ENCODE measurements at places on chromosomes 16 and 17.

GRCh38 chr16:54847207-54847606 lies 83.5 kb upstream of the IRX5 start:
- DNase-seq = no peak

DNA sequence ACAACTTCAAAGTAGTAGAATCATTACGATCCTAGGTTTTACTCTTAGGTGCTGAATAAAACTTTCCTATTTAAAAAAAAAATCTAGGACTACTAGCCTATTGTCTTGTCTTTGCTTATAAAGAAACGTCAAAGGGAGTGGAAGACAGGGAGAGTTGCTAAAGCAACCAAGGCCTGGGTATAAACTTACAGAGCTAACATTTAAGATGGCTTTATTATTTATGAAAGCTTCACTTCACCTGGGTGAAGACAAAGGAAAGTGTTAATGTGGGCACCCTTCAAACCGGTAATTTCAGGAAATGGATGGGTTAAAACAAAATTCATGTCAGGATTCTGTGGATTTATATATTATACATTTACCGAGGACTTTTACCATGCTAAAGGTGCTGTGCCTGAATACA lies 2.5 kb downstream of the DUSP14 start:
- DNase-seq = no peak

DNA sequence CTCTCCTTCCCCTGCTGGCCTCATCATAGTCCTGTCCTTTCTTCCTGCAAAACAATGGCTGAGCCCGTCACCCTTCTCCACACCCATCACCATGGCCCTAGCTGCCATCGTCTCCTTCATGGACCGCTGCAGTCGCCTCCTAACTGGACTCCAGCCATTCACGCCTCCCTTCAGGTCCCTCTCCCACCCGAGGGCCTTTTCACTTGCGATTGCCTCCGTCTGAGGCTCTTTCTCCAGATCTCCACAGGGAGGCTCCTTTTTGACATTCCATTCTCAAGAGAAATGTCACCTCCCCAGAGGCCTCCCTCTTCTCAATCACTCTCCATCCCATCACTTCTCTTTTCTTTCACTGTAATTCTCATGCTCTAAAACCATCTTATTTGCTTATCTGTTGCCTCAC lies 23.5 kb downstream of the GSG1L start:
- DNase-seq = no peak

GRCh38 chr17:54982399-54982798 lies 13.8 kb downstream of the STXBP4 start:
- DNase-seq = no peak

GRCh38 chr17:57551321-57552079 lies 193.6 kb downstream of the CCDC182 start:
- DNase-seq = no peak

GRCh38 chr16:72530434-72530833 lies 358.5 kb upstream of the PMFBP1 start:
- no peak for DNase-seq

GRCh38 chr17:42347198-42347597 lies 41.0 kb downstream of the STAT3 start:
- DNase-seq = no peak

DNA sequence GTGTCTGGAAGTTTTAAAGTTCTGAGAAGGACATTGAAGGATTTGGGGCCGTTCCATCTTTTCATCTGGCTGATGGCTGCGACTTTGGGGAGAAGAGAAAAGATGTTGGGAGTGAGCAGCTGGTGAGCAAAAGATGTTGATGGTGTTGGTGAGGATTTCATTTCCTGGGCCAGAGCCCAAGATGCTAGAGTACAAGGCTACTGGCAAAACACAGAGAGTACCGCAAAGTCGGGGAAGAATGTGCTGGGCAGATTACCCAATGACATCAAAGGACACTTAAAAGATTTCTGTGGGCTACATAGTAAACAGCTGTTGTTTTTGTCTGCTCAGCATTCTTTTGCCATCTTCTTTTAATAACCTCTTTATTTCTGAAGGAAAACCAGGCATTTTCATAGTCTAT lies 49.4 kb upstream of the GAS7 start:
- DNase-seq = no peak

DNA sequence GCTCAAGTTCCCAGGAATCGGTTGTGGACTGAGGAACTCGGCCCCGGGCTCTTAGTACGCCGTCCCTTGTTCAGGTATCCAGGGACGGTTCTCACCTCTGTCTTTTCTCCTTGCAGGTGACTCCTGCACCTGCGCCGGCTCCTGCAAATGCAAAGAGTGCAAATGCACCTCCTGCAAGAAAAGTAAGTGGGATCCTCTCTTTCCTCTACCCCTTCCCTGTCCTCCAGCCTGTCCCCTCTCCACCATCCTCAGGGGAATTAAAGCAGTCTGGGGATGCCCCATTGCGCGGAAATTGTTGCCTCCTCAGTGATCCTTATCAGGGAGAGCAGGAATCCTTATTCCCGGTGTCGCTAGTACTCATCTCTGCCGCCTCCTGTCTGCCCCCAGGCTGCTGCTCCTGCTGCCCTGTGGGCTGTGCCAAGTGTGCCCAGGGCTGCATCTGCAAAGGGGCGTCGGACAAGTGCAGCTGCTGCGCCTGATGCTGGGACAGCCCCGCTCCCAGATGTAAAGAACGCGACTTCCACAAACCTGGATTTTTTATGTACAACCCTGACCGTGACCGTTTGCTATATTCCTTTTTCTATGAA lies 585 bp downstream of the MT2A start:
- no peak for DNase-seq

- no peak for DNase-seq
Observed at GRCh38 chr17:29949696-29950095, 8.3 kb downstream of the EFCAB5 start.

- no peak for DNase-seq
Observed at GRCh38 chr17:59800530-59800942, 92.2 kb downstream of the TUBD1 start.

DNA sequence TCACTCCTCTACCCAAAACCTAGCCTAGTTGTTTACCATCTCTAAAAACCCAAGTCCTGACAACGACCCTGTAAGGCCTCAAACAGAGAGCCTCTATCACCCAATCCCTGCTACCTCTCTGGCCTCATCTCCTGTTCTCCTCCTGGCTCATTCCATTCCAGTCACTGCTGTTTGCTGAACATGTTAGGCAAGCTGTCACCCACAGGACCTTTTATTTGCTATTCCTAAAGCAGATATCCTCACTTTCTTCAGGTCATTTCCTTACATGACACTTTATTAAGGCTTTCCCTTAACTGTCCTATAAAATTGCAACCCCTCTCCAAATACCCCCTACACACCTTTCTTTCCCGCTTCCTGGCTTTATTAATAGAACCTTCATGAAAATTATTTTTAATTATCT lies 85.1 kb downstream of the KANSL1 start:
- DNase-seq = no peak

- no peak for DNase-seq
Observed at GRCh38 chr16:52515068-52515671, 31.8 kb downstream of the TOX3 start.

- DNase-seq = no peak
Observed at GRCh38 chr17:8647202-8647601, 16.7 kb upstream of the MYH10 start.

DNA sequence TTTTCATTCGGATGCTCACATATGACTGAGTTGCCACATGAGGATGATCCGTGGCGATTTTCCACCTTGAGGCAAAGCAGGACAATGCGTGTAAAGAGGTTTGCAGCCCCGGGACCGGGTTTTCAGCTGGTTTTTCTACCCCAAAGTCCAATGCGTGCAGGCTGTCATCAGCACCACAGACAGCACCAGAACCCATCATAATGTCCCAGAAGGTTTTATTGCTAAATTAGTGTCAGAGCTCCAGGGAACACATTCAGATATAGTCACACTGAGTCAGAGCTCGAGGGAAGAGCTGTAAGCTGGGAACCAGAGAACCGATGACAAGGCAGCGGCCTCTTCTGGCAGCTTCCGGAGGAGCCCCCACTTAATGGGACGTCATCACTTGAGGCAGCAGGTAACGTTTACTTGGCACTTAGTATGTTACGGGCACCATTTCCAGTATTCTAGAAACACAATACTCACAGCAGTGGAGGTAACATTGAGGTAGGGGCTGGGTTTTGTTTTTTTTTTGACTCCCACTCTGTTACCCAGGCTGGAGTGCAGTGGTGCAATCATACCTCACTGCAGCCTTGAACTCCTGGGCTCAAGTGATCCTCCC lies 8.9 kb upstream of the NAGPA start:
- DNase-seq = no peak

GRCh38 chr16:56102183-56102686 lies 89.1 kb upstream of the GNAO1 start:
- DNase-seq = no peak
